GM13976 (cell line): ENCODE measurements at places on chromosomes 11 and 22.

DNA sequence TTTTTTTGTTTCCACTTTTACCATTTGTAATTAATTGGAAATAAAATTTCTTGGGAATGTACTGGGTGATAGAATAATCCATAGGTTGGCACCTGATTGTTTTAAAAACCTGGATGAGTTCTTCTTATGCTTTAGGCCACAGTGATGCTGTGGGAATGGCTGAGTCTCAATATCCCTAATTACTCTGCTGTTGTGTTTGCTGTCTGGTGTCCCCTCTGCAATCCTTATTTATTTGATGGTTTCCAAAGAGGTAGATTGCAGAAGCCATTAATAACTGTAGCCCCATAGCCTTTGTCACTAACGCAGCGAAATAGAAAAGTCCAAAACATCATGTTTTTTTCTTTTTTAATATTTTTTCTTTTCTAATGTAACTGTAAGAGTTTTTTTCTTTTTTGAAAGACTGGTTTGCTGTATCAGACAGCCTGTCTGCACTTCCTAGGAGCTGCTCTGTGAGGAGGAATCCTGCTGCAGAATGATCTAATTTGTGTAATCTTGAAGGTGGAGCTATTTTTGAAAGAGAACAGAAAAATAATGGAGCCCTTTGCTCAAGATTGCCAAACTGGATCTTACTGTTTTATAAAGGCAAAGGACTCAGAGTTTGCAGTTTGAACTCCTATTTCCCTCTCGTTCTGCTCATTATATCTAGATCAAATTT is 14.9 kb downstream of the PACS1 start:
- DNase-seq: no peak

GRCh38 chr11:5684646-5685362 is at the start of gene TRIM5:
Gene TRIM5 (minus strand): TSS chr11:5685074. CDS start chr11:5680177, 4,897 bp downstream.
- peak; percentile 87 for DNase-seq

DNA sequence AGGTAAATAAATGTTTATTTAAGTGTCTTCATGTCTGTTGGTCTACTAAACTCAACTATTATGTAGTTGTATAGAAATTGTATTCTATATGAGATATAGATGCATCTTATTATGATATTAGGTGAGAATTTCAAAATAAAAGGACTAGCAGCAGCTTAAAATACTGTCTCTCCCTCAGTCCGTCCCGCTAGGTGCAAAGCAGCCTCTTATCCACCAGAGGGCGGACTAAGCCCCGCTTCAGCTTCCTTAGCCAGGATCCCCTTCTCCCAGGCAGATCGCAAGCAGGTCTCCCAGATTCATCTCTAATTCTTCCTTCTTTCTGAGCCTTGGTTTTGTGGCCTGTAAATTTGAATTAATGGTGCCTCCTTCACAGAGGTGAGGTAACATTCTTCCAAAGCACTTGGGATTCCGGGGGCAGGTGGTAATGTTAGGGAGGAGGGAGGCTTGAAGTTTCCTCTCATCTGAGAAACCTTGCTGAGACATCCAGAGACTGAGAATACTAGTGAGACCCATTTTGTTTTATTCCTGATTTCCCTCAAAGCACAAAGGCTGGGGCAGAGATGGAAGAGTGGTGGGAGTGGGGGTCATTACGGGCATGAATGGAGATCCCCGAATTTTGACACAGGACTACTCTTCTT is 13.5 kb upstream of the INSC start:
- DNase-seq: peak; percentile 46

- DNase-seq: no peak
These were observed 2.2 kb downstream of the INPP5J start for GRCh38 chr22:31124811-31125465.

DNA sequence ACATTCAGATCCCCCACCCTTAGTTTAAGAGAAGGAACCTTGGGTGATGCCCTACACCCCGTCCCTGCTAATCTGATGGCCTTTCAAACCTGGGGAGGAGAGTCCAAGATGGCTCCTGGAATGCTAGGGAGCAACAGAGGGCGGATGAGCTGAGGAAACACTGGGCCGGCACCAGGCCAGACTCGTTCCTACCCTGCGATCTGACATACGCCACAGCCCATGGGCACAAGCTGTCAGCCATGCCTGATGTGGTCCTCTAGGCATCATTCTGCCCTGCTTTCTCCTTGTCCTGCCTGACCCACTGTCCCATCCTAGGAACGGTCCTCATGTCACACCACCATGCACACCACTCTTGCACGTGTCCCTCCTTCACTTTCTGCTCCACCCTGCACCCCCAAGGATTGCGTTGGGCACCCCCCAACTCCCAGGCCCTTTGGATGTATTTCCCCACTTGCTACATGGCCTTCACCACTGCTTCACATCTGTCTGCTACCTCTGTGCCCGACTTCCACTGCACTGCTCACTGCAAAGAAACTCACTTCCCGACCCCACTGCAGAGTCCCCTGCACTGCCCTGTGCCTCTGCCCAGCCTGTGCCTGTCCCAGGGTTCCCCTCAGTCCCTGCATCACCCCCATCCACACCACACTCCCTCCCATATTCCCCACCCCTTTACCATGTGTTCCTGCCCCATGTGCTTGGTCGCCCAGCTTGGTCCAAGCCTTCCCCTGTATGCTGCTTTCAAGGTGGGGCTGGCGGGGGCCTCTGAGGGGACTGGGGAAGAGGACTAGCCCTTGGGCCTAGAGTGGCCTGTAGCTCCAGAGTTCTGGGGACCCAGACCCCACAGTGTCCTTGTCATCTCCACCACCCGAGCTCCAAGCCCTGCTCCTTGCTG is 29.2 kb downstream of the USP35 start:
- no peak for DNase-seq
